ENCODE measurements at places on chromosomes 2 and 18. TPM values are rescaled to one million over a fixed set of nuclear protein-coding genes. Genes with fewer than 3 reads are reported as not detected.

- DNase-seq, result no peak
Observed at GRCh38 chr2:173028141-173028540, 47.5 kb upstream of the MAP3K20 start.

GRCh38 chr2:70645733-70646419 lies 92.2 kb upstream of the TGFA start:
- no peak for DNase-seq

The NEUROD1 gene
- total RNA-seq, result not detected

DNA sequence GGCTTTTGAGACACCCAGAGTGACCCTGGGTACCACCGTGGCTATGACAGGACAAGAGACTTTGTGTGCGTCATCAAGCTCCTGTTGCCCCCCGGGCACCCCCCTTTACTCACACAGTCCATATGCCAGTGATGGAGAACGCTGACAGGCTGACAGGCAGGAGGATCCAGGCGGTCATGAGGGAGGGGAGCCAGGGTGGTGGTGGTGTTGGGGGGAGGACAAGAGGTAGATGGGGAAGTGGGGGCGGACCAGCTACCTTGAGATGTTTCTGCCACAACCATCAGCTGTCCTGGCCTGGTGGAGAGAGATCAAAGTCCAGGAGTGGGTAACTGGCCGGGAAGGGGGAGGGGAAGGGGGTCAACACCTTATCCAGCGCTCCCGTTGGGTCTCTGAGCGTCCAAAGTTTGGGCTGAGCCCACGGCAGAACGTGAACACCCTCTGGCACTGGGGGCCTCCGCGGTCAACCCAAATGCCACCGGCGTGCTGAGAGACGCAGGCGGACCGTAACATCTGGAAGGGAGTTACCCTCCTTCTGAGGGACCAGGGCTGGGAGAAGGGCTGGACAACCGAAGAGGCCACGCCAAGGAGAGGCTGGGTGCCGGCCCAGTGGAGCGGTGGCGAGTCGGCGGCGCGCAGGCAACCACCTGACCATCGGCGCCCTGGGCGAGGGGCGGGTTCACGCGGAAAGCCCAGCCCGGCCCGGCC lies 575 bp downstream of the TMEM150A start:
- peak; percentile 81 for DNase-seq

- DNase-seq, result no peak
Observed at GRCh38 chr2:88713408-88713807, 21.9 kb downstream of the RPIA start.

GRCh38 chr2:200687922-200688920 lies 102.4 kb downstream of the AOX1 start:
- DNase-seq, result no peak

- no peak for DNase-seq
Observed at GRCh38 chr2:175147186-175147585, 20.8 kb downstream of the ATF2 start.

The CRYGD gene
- total RNA-seq, result not detected

- no peak for DNase-seq
Observed at GRCh38 chr2:149409506-149409905, 79.1 kb downstream of the LYPD6 start.

The ZC3H6 gene
- total RNA-seq, result 19.9 TPM

GRCh38 chr2:109260886-109261700 lies 132.1 kb downstream of the SH3RF3 start:
- DNase-seq, result no peak

DNA sequence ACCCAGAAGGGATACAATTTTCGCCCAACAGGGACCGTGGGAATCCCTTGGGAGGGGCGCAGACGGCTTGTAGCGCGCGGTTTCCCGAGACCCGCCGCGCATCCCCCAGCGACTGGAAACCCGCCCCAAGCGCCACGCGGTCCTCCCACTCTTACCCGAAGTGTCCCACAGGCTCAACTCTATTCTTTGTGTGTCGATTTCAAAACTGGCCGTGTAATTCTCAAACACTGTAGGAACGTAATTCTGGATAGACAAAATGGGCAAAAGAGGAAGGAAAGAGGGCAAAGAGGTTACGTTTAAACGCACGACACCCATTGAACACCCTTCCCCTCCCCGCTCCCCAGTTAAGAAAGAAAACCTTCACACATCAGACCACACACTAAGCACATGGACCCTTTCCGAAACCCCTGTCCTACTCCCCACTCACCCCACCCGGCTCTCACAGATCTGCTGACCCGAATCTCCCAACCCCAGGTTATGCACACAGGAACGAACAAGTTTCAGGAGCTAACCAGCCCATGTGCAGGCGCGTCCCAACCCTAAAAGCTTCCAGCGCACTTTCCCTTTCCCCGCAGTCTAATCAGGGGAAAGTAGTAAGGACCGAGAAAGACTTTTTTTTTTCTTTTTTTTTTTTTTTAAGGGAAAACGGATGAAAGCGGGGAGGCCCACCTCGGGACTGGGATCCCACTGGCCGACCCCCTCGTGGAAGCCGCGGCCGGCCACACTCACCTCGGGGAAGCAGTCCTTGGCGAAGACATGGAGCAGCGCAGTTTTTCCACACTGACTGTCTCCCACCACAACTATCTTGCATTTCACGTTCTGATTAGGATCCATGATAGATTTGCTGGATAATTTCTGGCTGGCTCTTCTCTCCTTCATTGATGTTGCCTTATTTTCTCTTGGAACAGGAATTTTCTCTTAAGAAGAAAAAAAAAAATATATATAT lies 655 bp downstream of the RND3 start:
- DNase-seq, result peak; percentile 30

The IL36A gene
- not detected for total RNA-seq

- no peak for DNase-seq
Observed at GRCh38 chr2:25388491-25388890, 46.8 kb upstream of the DNMT3A start.

DNA sequence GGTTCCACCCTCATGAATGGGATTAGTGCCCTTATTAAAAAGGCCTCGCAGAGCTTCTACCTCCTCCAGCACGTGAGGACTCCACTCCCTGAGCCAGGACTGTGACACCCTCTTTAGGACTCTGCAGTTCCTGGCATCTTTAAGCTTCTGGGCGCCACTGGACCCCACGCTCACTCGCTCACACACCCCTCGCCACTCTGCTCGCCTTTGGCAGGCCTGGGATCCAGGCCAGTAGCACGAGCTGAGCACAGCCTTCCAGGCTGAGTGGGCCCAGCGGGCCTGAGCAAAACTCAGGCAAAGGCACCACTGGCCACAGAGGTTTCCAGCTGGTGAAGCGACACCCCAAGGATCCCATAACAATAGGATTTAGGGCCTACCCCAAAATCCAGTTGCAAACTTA lies 107.9 kb upstream of the GPC1 start:
- no peak for DNase-seq

The GPR45 gene
- not detected for total RNA-seq

DNA sequence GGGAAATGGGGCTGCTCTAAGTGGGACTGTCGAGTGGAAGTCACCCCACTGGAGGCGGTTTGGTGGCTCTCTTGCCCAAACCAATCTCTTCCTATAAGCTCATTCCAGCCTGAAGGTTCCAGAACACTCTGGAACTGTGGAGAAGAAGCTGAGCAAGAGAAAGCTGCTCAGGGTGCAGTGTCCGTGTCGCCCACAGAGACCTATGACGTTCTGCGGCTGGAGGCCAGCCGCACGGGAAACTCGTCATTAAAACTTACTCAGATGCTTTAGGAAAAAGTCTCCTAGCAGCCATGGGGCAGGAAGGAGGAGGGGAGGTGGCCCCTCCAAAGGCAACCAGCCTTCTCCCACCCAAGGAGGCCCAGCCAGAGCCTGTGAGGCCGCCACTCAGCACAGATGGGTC lies 41.7 kb downstream of the ADCY3 start:
- DNase-seq, result no peak

The ACTG2 gene
- total RNA-seq, result 3.6 TPM

GRCh38 chr2:36653155-36653554 lies 43.4 kb upstream of the VIT start:
- DNase-seq, result no peak

The GPR75 gene
- total RNA-seq, result 1.3 TPM

DNA sequence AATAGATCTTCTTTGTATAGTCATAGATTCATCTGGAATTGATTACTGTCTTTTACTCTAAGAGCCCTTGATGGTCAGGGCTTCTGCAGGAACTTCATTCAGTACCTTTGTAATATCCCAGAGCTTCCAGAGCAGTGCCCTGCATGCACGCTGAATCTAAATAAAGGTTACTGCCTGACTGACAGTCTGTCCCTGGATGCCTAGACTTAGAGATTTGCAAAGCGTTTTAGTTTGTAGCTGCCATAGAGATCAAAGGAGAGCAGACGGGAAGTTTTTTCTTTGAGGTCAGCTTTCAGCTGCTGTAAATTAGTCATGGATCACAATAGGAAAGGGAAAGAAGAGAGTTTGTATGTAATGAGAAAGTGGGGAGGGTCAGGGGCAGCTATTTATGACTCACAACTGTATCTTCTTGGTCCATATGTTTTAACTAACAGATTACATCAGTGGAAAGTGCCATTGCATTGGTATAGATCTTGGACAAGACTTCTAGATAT lies 45.2 kb upstream of the NYAP2 start:
- no peak for DNase-seq

DNA sequence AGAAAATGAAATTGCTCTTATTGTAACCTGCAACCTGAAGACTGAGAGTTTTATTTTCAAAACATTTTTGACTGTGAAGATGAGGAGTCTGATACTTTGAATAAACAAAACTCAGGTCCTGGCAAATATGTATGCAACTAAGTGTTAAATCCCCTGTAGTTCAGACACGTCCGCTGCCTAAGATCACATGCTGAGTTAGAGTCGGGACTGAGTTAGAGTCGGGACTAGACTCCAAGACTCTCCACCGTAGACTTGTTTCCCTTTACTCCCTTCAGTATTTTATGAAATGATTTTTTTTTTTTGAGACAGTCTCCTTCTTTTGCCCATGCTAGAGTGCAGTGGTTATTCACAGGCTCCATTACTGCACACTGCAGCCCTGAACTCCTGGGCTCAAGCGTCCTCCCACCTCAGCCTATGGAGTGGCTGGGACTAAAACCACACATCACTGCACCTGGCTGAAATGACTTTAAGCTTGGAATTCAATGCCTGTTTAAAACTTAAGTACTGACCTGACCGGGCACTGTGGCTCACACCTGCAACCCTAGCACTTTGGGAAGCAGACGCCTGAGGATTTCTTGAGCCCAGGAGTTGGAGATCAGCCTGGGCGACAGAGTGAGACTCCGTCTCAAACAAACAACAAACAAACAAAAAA lies 28.0 kb upstream of the PMAIP1 start:
- DNase-seq, result no peak

Data from right cardiac atrium (tissue), 5 donors.